ENCODE measurements at places on chromosomes 1 and 21.
A peak's percentile ranks its signal among the peaks of the same experiment; 100 is the strongest.

DNA sequence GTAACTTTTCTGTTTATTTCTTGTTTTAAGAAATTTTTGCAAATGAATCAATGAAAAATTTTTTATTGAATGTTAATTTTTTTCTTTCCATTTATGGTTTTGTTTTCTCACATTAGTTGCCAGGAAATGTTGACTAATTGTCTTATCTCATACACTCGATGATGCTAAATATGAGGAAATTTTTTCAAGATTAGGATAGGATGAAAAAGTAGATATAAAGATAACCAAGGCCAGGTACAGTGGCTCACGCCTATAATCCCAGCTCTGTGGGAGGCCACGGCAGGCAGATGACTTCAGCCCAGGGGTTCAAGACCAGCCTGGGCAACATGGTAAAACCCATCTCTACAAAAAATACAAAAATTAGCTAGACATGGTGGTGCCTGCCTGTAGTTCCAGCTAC is 12.6 kb downstream of the LAX1 start:
- no peak for DNase-seq

GRCh38 chr1:72516264-72516663 is 233.9 kb upstream of the NEGR1 start:
- no peak for DNase-seq

DNA sequence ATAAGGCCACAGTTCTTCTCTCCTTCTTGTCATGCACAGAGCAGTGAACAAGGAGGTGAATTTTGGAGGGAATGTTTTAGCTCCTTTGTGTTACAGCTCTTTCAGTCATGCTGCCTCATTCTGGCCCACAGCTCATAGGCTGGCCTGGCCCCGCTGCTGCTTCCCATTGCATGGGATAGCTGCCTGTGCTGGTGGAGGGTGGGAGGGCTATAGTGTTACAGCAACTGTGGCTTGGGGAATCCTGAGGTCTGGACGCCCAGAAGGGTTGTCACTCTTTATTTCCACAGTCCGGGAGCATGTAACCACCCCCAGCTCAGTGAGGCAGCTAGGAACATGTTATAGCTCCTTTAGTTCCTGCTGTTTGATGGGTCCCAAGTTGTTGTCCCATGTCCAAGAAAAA is 210.3 kb downstream of the AMY1C start:
- DNase-seq, result no peak

DNA sequence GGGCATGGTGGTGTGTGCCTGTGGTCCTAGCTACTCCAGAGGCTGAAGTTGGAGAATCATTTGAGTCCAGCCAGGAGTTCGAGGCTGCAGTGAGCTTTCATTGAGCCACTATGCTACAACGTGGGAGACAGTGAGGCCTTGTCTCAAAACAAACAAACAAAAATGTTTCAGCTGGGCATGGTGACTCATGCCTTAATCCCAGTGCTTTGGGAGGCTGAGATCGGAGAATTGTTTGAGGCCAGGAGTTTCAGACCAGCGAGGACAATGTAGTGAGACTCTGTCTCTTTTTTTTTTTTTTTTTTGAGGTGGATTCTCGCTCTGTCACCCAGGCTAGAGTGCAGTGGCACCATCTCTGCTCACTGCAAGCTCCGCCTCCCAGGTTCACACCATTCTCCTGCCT is 5.0 kb upstream of the RPL5 start:
- no peak for DNase-seq

DNA sequence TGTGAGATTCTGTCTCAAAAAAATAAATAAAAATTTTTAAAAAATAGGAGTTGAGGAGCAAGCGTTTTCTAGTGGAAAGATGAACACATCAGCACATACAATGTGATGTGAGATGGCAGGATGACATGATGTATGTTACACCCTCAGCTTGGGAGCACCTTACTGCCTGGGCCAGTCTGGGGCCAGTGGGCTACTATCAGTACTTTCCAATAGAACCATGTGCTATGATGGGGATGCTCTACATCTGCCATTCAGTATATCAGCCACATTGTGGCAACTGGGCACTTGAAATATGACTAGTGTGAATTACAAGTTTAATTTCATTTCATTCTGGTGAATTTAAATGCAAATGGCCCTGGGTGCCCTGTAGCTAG is 156.0 kb downstream of the PGBD5 start:
- no peak for DNase-seq

GRCh38 chr1:158813164-158813563 is 18.0 kb upstream of the MNDA start:
- DNase-seq, result no peak

GRCh38 chr1:64515427-64515826 is 45.5 kb downstream of the CACHD1 start:
- DNase-seq, result no peak

GRCh38 chr1:11539850-11540772 is 61.2 kb downstream of the DISP3 start:
- no peak for DNase-seq

- no peak for DNase-seq
Measured at GRCh38 chr1:67434491-67434890, 4.3 kb upstream of the SERBP1 start.

- no peak for DNase-seq
Measured at GRCh38 chr1:227166559-227166958, 151.7 kb downstream of the CDC42BPA start.

- DNase-seq, result peak; percentile 83
Measured at GRCh38 chr1:44327679-44328491, 27.2 kb downstream of the ERI3 start.

DNA sequence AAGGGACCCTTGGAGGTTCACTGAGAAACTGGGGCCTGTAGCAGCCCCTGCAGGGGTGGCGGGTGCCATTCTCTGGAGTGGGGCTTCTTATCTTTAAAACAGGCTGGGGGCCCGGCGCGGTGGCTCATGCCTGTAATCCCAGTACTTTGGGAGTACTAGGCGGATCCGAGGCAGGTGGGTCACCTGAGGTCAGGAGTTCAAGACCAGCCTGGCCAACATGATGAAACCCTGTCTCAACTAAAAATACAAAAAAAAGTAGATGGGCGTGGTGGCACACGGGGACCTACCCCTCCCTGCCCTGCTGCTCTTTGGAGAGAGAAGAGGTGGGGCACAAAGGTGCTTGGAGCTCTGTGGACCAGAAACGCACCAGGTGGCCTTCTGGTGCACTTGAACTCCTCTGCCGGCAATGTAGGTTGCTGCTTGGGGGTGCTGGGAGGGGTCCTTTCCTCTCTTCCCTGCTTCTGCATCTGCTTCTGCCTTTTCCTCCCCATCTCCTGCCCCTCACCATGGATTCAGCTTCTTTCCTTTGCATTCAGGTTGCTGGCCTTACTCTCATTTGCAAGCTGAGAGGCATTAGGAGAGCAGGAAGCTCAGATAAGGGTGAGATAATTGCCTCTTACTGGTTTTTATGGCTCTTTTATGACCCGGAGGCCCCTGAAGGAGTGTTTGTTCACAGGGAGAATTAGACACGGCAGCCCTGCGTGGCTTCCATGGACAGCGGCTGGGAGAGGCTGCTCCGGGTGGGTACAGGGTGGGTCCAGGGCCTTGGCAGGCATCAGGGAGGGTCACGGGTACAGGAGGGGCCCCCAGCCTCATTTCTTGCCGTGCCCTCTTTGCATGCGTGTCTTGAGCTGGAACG is 57.4 kb downstream of the ARHGEF10L start:
- peak; percentile 26 for DNase-seq

GRCh38 chr1:159012495-159012894 is 2.8 kb downstream of the IFI16 start:
- no peak for DNase-seq

- DNase-seq, result no peak
Measured at GRCh38 chr1:7884757-7885156, 31.9 kb upstream of the UTS2 start.

GRCh38 chr21:44722731-44723130 is 11.4 kb upstream of the TSPEAR start:
- no peak for DNase-seq

DNA sequence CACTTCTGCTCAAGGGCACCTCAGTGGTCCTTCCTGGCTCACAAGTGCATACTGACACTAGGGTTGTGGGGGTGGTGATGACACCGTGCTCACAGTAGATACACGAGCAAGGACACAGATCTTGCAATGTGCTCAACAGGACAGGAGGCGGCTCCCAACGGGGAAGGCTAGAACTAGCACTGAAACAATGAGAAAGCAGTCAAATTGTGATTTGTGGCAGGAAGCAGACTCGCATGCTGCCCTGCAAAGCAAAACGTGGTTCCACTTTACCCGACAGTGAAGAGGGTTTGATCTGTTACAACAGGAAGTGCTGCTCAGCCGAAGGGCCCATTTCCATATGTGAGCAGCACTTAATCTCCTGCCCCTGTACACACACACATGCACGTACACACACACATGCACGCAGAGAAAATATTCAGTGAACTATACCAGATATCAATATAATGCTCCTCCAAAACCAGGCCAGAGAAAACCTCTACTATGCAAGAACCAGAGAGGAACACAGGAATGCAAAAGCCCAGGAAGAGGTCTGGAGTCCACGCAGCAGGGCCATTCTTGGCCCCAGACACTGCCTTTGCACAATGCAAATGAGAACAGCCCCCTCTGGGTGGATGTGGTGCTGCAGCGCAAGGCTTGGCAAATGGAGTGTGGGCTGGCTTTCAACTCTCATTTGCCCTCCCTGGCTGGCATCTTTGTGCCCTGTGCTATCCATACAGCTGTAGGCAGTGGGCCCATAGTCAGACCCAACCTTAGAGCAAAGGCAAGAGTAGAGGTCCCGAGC is 47.1 kb downstream of the KANK4 start:
- peak; percentile 31 for DNase-seq

- DNase-seq, result no peak
Measured at GRCh38 chr1:31874942-31875341, 59.1 kb upstream of the SPOCD1 start.

DNA sequence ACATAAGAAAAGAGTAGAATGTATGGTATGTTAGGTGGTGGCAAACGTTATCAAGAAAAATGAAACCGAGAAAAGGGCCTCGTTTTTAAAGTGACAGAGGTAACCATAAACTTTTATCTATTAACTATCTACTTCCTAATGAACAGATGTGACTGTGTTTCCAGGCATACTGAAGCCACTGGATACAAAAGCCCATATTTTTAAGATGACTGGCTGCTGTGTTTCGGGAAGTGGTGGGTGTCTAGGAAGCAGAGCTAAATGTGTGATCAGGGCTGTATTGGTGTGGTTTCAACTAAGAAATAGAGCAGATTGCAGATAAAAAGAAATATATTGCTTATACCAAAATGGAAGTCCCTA is 71.8 kb downstream of the CHRM3 start:
- DNase-seq, result no peak

DNA sequence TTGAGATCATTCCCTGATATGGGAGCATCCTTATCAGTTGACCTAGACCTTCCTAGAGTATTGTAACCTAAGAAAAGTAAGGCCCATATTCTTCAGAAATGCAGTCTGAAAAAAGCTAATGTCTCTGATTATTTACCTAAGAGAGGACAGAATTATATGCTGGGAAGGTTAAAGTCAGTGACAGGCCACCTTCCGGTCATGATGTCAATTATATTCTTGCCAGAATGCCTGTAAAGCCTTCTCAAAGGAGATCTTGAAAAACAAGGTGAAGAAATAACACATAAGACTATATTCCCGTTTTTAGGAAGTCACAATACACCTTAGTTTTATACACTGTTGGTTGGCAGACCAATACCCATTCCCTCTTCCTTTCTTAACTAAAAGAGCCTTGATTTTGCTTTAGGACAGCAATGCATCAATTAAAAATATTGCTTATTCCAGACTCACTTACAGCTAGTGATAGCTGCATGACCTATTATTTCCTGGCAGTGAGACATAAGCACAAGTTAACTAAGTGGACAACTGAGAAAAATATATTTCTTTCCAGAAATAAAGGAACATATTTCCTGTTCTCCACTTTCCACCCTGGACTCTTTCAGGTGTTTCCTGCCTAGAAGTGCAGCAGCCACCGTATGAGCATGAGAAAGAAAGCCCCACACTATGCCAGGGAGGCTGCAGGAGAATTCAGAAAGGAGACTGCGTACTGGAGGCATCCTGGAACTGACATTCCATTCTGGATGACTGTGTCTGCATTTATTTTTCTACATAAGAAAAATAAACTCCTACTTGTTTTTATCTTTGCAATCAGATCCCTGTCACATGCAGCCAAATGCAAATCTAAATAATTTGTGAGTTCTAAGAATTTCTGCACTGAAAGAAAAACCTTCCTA is 332.9 kb upstream of the PTBP2 start:
- DNase-seq, result no peak

GRCh38 chr1:182957902-182958395 is 5.0 kb upstream of the SHCBP1L start:
- DNase-seq, result peak; percentile 37

DNA sequence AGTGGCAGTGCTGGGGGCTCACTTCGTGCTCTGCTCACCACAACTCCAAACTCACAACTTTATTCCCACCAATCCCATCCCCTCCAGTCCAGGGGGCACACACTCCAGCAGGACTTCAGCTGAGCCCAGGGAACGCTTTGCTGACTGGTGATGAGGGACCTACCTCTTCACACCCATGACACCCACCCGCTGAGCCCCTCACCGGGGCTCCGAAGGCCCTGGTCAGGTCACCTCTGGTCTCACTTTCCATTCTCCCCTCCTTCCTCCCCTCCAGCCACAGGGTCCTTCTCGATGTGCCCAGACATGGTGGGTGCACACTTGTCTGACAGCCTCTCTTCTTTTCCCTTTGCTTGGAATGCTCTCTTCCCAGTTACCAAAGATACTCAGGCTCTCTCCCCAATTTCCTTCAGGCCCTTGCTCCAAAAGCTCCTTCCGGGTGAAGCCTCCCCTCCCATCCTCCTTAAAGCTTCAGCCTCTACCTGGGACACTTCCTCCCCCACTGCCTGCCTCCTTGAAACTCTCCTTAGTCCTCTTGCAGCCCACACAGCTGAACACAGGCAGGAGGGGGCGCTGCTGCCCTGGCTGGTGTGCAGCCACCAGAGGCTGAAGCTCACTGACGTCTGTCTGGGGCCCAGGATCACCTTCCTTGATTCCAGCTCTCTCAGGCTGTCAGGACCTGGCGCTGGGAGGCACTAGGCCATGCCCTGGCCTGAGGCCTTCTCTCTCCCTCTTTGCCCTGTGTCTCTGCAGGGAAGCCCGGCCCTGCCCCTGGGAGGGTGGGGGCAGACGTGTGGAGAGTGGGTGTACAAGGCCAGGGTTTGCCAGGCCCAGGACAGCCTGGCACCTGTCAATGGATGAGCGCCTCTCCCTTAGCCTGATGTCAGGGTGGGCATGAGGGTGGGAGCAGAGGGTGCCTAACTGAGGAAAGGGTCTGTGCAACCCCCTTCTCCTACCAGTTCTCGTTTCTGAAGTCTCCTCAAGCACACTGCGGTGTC is 1.6 kb downstream of the KCNE1 start:
- DNase-seq, result no peak

GRCh38 chr1:100304227-100304626 is 38.2 kb downstream of the RTCA start:
- DNase-seq, result no peak

GRCh38 chr1:201665036-201665435 is 126.1 kb downstream of the NAV1 start:
- DNase-seq, result no peak

- DNase-seq, result no peak
Measured at GRCh38 chr1:64967381-64967780, 1.0 kb upstream of the JAK1 start.

GRCh38 chr1:213724640-213725536 is 262.9 kb upstream of the PROX1 start:
- DNase-seq, result no peak

Data from HAP-1 (cell line).